ENCODE measurements at places on chromosomes 12 and 14. TPM values are rescaled to one million over a fixed set of nuclear protein-coding genes. Genes with fewer than 3 reads are reported as not detected.

Gene HOXC10
- not detected for total RNA-seq

Gene NPFF
- total RNA-seq: not detected

Gene CLEC1B
- not detected for total RNA-seq

Gene FGF23
- not detected for total RNA-seq

Gene SLC17A8
- not detected for total RNA-seq

DNA sequence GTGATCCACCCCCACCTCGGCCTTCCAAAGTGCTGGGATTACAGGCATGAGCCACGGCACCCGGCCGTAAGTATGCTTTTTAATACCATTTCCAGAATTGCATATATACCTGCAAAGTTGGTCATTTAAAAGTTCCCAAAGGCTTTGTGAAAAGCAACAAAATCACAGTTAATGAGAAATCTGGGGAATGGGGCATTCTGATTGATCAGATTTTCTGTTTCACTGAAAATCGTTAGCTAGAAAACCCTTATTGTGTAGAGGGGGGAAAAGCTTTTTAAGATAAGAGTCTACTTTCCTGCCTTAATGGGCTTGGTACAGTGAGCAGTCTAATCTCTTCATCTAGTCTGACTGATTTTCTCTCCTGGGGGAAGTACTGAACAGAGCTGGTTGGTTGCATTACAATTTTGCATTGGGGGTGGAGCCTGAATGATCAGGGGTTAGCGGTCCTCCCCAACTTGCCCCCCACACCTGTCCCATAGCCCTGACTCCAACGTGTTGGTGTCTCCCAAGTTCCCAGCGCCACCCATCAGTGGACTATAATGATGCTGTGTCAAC is 23.8 kb downstream of the IL31 start:
- DNase-seq: no peak

GRCh38 chr12:124556896-124557501 is 10.4 kb downstream of the NCOR2 start:
- DNase-seq: no peak

DNA sequence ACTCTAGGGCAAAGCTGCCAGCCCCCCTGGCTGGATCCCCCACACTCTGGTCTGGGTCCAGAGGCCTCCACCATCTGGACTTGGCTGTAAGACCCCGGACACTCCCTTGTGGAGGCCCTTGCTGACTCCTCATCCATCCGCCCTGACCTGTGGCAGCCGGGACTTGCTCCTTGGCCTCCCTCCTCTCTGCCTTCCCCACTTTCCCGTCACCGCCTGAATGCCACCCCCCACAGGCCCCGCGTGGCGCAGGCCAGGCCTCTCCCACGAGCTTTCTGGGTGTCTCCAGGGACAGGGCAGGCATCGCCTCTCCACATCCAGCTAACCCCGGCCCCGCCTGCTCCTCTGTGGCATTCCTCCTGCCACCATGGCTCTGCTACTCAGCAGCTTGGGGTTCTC is 14.1 kb downstream of the JAG2 start:
- DNase-seq: peak; percentile 33

DNA sequence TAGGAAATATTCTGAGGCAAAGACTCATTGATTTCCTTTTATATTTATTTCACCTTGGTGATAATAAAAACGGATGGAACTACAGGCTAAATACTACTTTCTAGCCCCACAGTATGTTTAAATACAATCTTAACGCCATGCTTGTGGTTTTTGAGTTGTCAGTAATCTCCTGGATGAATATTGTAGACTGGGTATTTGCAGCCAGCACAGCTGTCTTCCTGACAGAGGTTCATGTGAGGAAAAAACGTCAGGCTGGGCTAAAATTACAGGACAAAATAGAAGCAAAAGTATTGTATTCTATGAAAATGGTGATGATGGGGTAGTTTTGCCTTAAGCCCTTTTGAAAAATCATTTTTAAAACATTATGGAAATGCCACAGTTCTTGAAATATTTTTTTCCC is 140.9 kb downstream of the CCDC91 start:
- no peak for DNase-seq

DNA sequence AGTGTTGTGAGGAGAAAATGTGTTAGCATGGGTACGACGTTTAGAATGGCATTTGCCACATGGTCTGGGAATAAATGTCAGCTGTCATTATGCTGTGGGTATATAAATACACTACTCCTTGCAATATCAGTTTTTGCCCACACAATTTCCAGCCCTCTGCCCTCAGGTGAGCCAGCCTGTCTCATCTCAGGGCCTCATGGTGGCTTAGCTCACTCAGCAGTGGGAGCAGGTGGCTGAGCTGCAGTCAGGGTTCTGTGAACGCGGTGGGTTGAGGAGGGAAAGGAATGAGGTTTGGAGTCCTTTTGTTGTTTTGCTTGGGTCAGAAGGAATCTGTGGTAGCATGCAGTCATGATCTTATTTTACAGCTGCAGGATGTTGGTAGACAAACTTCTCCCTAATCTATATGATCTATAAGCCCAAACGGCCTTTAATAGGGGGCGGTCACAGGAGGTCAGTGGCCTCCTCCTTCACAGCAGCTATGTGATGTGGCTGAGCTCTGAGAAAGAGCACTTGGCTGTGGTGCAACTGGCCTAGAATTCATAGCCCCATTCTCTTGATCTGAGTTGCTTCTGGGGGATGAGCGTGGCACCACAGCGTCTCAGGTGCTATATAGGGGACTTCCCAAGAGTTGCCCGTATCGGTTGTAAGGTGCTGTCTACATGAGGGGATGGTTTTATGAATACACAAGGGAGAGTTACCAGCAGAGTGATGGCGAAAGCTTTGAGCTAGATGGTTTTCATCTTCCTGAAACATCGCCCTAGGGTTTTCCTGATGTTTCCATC is 27.8 kb upstream of the KCNA5 start:
- no peak for DNase-seq

DNA sequence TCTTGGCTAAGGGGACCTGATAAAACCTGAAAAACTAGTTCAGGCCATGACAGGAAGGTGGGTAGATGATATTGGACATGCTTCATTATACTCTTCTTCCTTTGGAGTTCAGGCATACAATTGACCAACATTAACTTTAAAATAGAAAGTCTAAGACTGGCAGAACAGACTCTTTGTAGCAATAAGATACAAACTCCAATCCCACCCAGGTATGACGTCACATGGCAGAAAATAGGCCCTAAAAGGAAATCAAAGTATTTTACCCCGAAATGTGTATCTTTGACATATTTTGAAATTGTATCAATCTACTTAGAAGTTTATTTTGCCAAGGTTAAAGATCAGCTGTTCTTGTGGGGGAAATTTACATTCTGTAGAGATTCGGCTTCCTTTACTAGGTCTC is 198.1 kb upstream of the LRIG3 start:
- DNase-seq: no peak

GRCh38 chr12:28308891-28309290 is 118.6 kb downstream of the CCDC91 start:
- no peak for DNase-seq

DNA sequence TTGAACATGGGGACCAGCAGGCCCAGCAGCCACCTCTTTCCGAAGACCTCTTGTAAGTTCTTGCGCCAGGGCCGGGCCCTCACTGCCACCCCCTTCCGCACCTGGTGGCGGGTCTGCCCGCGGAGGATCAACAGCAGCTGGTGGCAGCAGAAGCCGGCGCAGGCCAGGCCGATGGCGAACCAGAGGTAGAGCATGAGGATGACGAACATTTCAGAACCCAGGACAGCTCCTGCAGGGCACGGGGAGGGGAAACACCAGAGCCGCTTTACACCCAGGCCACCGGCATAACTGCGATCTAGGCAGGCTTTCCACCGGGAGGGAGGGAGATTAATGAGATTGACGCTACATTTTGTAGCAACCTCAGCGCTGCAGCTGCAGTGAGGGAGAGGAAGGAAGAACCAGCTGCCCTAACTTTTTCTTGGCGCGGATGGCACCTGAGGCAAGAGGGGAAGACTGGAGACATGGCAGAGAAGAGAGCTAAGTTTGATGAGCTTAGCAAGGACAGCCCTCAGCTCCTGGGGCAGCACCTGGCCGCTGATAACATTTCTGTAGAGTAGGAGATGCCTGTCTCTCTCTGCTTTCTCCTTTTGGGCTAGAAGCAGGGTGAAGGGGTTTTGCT is 7.8 kb downstream of the ZDHHC22 start:
- DNase-seq: peak; percentile 80

GRCh38 chr14:57823015-57823660 is 42.8 kb downstream of the SLC35F4 start:
- DNase-seq: no peak

GRCh38 chr14:66359500-66359899 is 126.7 kb upstream of the CCDC196 start:
- no peak for DNase-seq

DNA sequence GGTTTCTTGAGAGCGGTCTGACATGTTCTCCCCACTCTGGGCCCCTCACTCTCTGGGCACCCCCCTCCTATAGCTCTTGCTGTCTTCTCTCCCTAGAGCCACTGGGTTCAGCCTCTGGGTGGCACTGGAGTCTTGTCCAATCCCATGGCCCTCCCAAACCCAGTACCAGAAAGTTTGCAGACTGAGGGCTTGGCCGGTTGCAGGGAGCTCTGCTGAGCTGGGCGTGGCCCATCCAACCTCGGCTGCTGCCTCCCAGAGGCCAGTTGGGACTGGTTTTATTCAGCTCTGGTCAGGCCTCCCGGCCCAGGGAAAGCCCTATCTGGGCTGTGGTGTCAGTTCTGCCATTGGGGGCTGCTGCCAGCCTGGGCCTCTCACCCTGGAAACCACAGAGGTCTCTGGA is 37.9 kb downstream of the ISCA2 start:
- DNase-seq: peak; percentile 75

Data from right cardiac atrium (tissue), 5 donors.